ENCODE measurements at places on chromosomes 4 and X.

DNA sequence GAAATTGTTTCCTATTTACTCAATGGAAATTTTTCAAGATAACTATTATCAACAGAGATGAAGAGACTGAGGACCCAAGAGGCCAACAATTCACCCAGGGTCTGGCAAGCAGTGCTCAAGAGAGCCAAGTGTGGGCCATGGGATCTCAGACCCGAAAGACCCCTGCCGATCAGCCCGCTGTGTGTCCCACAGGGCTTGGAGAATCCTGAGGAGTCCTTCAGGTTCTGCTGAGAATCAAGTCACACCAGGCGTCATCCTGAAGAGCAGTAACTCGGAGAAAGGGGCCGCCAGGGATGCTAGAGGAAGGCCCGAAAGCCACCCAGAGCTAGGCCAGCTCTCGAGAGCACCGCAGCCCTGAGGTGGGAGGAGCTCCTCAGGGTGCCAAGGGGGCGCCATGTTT is 48.7 kb downstream of the FGFRL1 start:
- DNase-seq = no peak

- peak; percentile 4 for DNase-seq
These were observed 812 bp upstream of the KDM6A start for GRCh38 chrX:44871931-44872820.

DNA sequence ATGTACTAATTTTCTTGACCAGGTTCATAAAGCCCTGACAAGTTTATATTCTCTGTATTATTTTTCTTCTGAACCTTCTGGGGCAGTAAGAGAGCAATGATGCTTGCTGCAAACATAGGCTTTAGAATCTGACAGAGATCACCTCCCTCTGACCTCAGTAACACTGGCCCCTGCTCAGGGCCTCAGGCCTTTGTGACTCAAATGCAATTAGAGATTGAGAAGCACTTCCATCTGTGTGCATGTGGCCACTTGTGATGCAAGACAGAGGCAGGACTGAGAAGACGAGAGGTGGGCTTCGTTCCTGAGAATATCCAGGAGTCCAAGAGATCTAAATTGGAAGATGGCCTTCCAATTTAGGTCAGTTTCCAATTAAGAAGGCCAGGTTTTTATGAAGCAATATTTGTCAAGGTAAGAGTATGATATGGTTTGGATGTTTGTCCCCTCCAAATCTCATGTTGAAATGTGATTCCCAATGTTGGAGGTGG is 82.8 kb upstream of the VEGFC start:
- DNase-seq = no peak

GRCh38 chr4:1199556-1200331 is 27.4 kb upstream of the SPON2 start:
- no peak for DNase-seq

DNA sequence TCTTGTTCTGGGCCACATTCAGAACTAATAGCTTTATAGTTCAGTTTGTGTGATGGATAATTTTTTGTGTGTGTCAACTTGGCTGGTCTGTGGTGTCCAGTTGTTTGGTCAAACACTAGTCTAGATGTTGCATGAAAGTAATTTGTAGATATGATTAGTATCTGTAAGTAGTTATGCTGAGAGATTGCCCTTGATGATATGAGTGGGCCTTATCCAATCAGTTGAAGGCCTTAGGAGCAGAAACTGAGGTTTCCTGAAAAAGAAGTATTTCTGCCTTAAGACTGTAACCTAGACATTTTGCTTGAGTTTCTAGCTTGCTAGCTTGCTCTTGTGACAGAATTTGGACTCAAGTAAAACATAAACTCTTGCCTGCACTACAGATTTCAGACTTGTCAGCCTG is 30.4 kb downstream of the STIM2 start:
- DNase-seq = no peak

GRCh38 chr4:182143822-182144625 is 99.2 kb upstream of the TENM3 start:
- DNase-seq = peak; percentile 29

DNA sequence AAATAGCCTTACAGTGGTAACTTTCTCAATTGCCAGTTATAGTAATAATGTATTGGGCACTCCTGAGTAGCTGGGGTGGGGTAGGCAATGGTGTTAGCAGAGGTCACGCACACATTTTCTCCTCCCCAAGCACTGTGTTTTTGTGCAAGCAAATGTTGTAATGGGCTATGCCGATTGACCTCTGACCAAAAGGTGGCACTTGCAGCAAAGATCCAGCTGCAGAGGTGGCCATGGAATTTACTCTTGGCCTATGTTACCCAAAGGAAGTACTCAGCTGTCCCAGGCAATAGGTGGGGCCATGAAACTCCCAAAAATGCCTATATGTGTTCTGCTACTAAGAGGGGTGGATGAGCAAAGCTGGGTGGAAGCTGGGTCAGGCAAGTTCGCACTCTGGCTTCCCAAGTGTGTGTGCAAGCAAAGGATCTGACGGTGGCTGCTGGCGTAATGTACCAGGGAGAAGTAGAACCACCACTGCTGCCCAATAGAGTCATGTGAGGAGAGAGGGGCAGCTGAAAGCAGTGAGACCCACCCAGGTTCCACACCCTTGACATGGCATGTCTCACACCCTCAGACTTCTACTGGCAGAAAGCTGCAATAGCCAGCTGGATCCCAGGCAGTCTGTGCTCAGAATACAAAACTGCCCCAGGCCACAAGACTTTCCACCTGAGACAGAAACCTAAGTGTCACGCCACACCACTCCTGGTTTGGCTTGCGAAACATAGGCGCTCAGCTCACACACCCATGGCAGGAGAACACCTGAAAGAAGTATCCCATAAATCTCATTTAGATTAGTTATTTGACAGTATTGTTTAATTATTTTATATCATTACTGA is 353.3 kb upstream of the EMCN start:
- no peak for DNase-seq

DNA sequence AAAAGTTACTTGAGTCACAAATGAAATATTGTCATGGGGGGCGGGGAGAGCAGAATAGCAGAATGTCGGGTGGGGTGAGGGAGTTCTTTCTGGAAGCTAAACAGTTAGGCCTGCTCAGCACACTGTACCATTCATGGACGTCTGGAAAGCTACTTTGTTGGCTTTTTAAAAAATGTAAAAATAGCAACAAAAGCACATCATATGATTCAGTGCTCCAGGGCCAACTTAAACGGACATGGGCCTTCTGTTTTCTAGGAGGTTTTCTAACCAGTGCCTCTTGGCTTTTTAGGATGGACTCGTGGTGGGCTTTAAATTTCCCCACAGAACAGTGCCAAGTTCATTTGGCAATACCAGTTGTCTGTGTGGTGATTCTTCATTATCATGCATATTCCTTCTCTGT is 57.4 kb upstream of the CLCN4 start:
- peak; percentile 39 for DNase-seq

- no peak for DNase-seq
These were observed 519.7 kb upstream of the ZFP42 start for GRCh38 chr4:187475901-187476300.

- no peak for DNase-seq
These were observed 695.6 kb upstream of the FAM241A start for GRCh38 chr4:111449657-111450056.

DNA sequence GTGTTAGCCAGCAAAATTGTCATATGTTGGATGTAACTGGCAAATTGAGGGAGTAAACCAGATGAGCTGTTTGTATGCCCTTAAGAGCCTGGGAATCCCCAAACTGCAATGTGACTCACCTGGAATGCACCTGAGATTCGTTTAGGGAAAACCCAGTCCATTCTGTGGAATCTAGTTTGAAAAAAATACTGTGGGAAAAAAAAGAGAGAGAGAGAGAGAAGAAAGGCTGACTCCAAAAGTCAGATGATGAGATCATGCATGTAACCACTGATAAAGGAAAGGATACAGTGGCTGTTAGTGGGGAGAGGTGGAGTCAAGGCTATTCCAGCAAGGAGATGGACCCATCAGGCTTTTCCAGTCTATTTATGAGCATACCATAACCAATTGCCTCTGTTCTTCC is 48.5 kb downstream of the SLC9A7 start:
- DNase-seq = no peak

GRCh38 chr4:81724925-81725329 is 253.2 kb upstream of the RASGEF1B start:
- DNase-seq = peak; percentile 80

- no peak for DNase-seq
These were observed 78.8 kb downstream of the TMEM164 start for GRCh38 chrX:110081740-110082139.
